ENCODE measurements at places on chromosomes 7 and 10.

DNA sequence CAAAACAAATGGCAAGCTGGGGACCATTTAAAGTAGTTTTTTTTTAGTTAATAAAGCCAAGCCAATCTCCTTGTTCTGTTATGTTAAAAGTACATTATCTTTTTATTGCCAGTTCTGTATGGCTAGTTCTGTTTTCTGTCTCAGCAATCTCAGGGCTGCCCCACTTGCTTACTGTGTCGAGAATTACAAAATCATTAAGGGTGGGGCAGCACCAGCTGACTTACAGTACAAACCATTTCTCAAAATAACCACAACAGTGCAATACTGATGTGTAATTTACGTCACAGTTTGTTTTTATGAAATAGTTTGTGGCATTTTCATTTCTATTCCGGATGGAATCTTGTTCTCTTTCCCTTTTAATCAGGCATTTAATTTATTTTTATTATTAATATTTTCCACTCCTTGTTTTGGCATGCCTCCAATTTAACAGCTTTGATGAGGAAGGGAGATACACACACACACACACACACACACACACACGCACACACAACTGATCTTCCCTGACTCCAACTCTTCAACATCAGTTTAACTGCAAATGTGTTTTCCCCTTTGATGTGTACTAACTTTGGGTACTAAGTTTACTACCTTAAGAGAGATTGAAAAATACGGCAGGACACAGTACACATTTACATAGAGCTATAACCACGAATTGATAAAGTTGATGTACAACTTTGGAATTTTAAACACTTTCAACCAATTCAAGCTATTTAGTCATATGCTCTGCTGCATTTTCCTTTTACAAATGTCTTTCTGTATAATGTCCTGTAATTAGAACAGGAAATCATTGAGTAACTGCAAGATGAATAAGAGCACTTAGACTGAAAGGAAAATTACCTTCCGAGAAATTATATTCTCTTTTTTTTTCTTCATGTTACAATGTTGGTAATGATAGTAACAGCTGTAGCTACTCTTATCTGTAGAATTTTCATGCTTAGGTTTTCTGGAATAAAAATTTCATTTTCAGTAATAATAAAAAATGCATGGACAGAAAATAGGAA lies 91.5 kb downstream of the ARID5B start:
- DNase-seq, result peak; percentile 12

GRCh38 chr7:51850126-51850525 lies 533.5 kb upstream of the COBL start:
- DNase-seq, result no peak

DNA sequence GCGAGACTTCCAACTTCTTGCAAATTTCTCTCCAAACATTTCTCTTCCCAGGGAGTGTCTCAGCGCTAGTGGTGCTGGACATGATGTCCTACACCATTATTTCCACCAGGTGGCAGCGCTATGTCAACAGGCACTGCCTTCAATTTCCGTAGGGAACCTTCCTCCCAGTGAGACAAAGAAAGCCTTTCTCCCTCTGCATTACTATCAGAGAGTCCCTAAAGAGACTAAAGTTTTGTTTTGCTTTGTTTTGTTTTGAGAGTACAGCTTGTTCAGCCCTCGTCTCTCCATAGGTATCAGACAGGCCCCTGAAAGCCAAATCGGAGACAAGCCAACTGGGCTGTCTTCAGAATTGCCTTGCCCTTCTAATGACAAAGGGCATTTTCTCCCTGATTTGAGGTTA lies 44.2 kb upstream of the GGCT start:
- DNase-seq, result no peak

GRCh38 chr10:59877191-59877671 lies 29.1 kb downstream of the CCDC6 start:
- no peak for DNase-seq

DNA sequence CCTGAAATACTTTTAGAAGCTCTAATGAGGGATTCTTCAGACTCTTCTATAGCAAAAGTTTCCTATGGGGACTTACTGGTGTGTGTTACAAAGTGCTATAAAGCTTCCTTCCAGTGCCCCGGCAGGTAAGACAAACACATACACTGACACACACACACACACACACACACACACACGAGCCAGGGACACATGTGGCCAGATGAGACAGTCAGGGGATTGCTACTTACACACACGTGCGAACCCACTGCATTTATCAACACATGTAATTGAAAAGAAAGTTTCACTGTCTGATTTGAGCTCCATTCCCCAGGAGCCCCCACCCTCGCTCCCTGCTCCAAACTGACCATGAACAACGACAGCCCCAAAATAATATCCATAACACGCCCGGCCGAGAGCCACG lies 119.8 kb downstream of the PRPF18 start:
- DNase-seq, result no peak

DNA sequence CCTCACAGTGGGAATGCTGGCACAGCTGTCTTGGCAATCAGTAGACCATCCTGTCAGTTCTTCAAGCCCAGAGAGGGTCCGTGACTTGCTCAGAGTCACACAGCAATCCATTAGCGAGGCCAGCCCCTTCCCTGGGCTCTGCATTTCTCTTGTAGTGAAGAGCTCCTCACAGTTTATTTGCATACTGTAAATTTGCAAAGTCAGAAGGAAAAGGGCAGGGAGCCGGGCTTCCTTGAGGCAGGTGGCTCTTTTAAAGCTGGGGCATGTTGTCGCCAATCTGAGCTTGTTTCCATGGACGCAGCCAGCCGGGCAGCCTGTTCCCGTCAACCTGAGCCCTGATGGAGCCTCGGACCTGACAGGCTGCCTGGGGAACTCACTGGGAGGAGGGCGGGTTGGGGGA lies 123.4 kb downstream of the CUX1 start:
- no peak for DNase-seq

- no peak for DNase-seq
Measured at GRCh38 chr10:88386821-88387773, 196.0 kb downstream of the RNLS start.

DNA sequence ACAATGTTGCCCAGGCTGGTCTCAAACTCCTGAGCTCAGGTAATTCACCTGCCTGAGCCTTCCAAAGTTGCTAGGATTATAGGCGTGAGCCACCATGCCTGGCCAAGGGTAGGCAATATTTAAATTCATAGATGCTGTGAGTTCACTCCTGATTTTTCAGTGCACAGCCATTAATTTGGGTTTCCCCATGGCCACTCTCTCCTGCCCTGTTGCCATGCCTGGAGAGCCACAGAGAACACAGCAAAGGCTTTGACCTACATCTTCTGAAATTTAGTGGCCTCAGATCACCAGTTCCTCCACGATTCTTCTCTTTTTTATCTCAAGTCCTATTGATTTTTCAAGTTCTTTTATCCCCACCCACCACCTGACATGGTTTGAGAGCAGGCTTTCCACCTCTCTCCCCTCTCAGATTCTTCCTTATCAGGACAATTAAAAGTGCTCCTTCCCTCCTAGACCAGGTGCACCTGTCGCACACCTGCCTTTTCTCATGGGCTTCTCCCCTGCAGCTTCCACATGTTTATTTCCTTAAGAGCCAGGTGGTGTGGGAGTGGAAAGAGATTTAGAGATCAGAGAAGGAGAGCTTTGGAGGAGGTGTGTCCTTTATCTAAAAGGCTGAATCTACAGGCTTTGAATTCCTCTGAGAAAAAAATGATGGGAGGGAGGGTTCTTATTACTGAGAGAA lies 123.8 kb downstream of the ADRA2A start:
- no peak for DNase-seq

DNA sequence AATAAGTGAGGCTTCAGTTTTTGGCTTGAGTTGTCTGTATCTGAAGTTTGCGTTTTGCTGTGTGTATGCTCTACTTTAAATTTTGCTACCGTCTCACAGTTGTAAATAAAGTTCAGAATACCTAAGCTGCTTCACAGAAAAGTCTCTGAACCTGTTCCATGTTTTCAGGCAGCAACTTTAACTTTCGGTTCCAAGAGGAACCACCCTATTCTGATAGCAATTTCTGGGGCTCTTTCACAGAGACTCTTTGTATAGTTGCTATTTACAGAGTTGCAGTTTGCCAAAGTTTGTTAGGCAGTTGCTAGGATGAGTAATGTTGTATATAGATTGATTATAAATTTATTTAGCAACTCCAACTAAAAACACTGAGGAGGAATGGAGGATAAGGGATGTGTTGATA lies 5.7 kb downstream of the FAM221A start:
- DNase-seq, result no peak

All from stimulated activated CD8-positive, alpha-beta memory T cell treated with anti-CD3 and anti-CD28 coated beads, Interleukin-2, amount 100 ng/mL, for 1 hour (primary cell).